ENCODE measurements at places on chromosomes 5 and 9.
A peak's percentile ranks its signal among the peaks of the same experiment; 100 is the strongest.

GRCh38 chr9:131179561-131180219, 54.3 kb downstream of the NUP214 start:
- no peak for DNase-seq

DNA sequence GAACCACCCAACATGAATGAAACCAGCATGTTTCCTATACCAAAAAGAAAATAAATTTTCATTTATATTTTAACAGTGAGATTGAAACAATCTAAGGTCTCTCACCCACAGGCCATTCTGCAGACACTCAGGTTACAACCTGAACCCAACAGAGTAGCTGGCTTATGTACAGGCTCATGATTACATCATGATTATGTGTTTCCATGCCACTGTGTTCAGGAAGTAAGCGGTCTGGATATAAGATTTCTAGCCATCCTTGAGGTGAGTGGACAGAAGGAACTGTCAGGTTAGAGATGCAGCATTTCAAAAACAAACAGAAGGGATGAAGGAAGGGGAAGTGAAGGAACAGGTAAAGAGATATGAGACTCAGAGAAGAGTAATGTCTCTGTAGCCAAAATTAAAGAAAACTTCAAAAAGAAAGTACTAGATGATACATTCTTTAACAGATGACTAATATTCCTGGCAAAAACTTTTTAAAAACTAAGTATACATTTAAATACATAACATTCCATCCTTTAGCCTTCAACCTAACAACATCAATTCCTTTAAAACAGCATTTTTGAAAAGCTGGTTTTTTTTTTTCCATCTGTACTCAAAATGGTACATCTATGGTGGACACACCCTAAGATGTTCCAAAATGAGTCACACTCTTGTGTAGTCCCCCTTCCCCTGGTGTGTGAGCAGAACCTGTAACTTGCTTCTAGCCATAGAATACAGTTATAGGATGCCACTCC, 119.8 kb downstream of the LPAR1 start:
- no peak for DNase-seq

- no peak for DNase-seq
Observed at GRCh38 chr9:136667214-136667939, 4.7 kb downstream of the EGFL7 start.

GRCh38 chr9:81538890-81539289, 150.5 kb downstream of the TLE1 start:
- no peak for DNase-seq

DNA sequence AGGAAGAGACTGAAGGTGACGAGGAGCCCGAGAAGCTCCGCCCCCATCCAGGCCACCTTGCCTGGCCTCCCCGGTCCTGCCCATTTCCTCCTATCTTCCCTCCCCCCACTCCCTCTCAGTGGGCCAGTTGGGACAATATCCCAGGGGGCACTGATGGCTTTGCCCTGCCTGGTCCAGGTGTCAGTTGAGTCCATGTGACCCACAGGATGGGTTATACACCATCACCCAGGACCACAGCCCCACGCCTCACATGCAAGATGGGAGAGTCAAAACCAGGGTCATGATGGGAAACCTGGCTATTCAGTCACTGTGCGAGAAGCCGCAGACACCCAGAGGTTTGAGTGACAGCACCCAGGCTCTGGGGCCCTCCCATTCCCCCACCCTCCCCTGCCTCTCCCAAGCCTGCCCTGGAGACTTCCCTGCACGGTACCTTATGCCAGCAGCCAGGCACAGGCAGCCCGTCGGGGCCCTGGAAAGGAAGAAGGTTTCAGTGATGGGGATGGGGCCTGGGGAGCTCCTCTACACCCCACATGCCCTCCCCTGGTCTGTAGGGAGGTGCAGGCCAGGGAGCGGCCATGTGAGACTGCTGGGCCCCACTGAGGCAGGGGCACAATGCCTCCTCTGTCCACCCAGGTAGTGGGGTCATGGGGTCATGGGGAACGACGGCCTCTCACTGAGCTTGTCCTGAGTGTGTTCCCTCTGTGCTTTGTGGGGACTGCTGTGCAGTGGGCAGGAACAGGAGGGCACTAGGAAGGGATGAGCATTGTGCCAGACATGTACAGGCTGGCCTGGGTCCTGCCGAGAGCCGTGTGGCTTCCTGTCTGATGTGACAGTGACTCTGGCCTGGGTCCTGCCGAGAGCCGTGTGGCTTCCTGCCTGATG, 6.3 kb upstream of the PHYKPL start:
- no peak for DNase-seq

GRCh38 chr5:76294573-76294972, 108.5 kb upstream of the IQGAP2 start:
- no peak for DNase-seq

DNA sequence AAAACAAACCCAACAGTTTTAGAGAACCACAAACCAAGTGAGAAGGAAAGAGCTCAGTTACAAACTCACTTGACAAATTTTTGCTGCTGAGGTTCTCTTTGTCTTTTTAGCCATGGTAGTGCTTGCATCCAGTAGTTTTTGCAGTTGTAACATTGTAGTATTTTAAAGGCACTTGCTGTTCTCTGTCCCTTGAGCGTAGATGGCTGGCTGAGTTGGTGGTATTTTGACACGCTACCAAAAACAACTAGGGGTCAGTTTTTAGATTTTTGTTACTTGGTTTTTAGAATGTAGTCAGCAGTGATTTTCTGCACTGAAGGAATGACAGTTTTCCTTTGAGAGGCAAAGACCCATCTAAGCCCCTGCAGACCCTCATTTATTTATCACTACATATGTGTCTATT, 58.0 kb downstream of the TLE4 start:
- no peak for DNase-seq

- DNase-seq, result no peak
Observed at GRCh38 chr9:38343552-38343951, 49.0 kb upstream of the ALDH1B1 start.

GRCh38 chr5:132427281-132428146, 58.0 kb downstream of the SLC22A5 start:
- peak; percentile 53 for DNase-seq

DNA sequence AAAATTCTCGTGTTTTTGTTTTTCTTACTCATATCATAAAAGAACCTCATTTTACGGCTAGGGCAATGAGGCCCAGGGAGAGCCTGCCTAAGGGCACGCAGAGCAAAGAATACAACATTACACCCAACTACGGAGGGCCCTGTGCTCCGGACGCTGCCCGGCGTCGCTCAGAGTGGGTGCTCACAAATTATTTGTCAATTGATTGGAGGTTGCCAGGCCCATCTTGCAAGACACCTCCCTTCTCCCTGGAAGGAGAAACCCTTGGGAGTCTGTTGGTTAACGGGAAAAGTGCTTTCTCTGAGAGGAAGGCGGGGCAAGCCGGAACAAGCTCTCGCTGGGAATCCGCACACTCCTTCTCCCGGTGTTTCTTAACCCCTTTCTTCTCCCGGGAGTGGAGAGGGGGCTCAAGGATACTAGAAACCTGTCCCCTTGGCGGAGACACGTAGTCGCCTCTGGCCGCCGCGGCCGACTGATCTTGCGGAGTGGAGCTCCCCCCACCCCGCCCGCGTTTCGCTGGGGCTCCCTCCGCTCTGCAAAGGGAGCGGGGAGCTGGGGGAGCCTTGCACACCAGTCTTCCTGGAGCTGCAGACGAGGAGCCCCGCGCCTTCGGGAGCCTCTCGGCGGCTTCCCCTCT, 599.3 kb upstream of the SGCD start:
- DNase-seq, result no peak

DNA sequence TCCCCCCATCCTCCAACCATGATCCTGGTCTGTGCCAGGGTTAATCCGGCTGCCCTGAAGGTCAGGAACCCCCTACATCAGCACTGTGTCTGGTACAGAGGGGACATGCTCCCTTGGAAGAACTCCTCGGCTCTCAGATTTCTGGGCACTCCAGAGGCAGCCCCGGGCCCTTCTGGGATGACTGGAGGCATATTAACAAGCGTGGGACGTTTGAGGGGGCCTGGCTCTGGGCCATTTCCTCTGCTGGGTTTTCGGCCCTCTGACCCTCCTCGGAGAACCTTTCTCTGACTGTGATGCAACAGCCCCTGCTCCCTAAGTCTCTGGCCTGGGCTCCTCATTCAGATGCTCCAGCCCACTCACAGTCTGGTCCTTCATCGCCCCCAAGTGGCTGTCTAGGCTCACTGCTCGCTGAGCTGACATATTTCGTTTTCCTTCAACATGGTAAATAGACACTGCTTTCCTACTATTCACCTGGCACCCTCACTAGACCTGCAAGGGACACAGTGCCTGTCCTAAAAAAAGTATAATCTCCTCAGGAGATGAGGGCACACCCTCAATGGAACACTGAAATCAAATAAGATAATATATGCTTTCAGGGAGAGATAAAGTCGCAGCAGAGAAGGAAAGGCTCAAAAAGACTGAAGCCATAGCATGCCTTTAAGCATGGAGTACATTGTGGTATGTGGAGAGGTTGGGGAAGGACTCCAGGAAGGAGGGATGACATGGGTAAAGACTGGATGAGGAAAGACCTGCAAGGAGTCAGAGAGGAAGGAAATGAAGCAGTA, 404.7 kb upstream of the TRPC7 start:
- DNase-seq, result no peak

DNA sequence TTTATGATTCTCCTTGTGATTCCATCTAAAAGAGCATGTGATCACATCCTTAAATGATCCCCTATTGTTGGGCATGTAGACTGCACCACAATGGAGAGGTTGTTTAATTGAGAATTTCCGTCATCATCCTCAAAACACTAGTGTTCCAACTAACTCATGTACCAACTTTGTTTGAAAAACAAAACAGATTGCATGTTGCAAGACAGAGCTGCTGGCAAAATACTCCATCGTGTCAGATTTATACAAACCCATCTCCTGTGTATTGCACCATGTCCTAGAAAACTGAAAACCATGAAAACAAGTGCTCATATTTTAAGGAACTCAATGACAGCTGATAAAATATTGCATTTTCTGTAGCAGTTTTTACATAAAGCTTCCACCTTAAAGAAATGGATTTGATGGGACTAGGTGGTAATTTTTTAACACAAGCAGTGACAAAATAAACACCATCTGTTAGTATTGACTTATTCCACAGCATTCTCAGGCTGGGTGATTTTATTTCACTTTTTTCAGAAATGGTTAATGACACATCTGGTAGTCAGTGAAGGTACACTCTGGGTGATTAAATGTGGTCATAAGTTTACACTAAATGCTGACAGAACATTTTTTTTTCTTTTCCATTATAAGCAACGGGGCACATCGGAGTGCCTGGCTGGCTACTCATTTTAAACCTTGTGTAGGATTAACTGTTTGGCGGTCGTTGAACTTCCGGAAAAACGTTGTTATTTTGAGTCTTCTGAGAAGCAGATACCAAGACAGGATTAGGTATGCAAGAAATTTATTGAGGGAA, 602.9 kb upstream of the WWC1 start:
- DNase-seq, result no peak

DNA sequence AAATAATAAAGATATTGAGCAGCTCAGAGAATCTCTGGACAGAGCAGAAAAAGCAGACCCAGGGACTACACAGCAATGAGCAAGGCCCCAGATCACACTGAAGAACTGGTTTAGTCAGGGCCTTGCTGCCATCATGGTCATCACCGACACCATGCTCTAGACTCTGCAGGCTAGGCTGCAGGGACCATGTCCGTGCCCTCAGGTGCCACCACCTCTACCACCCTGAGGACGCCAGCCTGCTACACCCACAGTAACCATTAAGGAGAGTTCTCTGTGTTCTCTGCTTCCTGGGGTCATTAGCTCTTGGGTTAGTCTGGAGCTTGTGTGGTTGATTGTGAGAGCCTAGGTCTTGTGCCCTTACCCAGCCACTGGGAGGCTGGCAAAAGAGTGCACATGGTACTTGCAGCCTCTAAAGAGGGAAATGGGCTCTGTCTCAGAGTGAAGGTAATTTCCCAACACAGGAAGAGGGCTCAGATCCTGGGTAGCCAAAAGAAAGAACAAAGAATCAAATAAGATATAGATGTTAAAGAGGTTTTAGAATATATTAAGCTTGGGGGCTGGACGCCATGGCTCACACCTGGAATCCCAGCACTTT, 31.9 kb upstream of the JADE2 start:
- DNase-seq, result no peak

DNA sequence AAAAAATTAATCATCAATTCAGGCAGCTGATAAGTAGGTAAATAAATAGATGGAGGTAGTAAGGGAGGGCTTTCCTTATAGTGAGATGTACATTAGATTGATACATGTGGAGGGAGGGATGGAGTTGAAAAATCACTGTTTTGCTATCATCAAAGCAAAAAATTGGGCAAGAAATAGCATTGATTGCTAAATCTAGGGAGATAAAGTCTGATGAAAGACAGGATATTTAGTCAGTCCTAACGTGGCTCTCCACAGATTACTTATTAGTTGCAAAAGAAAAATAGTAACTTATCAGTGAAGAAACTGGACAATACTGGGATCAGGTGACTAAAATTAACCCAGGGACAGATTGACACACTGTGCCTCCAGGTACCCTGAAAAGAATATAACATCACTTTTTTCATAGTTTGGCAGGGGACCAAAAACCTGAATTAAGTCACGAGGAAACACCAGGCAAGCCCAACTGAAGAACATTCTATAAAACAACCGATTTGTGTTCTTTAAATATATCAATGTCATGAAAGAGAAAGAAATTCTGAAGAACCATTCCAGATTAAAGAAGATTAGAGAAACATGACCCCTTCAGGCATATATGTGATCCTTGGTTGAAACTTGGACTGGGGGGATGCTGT, 27.1 kb upstream of the GOLPH3 start:
- no peak for DNase-seq

- no peak for DNase-seq
Observed at GRCh38 chr9:134725605-134725940, 84.0 kb downstream of the COL5A1 start.

DNA sequence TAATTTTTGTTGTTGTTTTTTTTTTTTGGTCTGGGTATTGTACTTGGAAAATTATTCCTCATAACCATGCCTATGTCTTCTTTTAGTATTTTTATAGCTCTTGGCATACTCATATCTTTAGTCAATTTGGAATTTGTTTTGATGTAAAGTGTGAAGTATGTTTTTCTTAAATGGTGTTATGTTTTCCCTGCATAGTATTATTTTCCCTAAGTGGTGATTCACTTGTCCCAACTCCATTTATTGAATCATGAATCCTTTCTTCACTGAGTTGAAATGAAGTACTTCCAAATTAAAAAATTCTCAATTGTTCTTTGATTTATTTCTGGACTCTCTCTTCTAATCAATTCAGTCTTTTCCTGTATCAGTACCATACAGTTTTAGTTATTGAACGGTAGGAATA, 46.5 kb downstream of the POLK start:
- no peak for DNase-seq

DNA sequence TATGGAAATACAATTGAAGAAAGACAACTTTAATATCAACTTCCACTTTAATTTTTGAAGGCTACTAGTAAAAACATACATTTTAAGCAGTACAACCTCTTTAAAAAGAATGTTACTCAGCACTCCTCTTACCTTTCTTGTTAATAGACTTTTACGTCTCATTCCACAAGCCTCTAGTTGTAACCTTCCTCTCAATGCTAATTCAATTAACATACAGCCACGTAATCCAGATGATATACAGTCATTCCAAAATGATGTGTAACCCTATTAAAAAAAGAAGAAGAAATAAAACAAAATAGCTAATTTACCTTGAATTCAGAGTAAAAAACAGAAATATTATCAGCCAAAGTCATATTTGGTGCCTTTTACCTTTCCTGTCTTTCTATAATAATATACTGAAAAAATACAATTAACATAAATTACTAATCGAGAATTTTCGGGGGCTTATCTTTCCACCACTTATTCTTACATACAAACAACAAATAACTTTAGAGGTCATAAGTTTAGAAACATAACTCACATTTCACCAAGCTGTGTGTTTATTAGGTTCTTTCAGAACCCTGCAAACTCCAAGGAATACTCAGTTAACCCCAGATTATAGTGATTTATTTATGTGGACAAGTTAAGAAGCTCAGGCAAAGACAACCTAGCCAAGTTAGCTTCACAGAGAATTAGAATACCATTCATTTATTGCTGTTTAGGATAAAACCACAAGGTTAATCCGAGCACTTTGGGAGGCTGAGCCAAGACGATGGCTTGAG, 30.3 kb downstream of the GOLPH3 start:
- no peak for DNase-seq
